HL-60 (cell line): ENCODE measurements at places on chromosomes 7 and 10.

GRCh38 chr10:125003901-125004467 is 62.1 kb downstream of the ZRANB1 start:
- DNase-seq: no peak

- no peak for DNase-seq
These were observed 134.8 kb downstream of the INHBA start for GRCh38 chr7:41568135-41568534.

DNA sequence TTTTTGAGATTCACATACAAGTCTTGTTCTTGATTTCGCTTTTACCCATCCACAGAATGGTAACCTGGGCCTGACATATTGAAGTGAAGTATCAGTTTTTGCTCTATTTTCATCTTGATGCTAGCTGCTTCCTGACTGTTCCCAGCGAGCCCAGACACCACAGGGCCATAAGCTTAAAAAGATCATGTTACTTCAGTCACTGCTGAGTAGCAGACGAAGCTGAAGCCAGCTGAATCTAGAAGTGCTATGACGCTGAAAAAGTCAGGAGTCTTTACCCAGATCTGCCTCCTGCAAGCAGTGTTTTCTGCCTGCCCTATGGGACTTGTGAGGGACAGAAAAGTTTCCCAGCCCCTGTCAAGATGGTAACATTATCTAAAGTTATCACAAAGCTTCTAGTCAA is 2.7 kb upstream of the PRXL2A start:
- DNase-seq: no peak

GRCh38 chr10:26436848-26437247 is 1.3 kb upstream of the APBB1IP start:
- DNase-seq: no peak

DNA sequence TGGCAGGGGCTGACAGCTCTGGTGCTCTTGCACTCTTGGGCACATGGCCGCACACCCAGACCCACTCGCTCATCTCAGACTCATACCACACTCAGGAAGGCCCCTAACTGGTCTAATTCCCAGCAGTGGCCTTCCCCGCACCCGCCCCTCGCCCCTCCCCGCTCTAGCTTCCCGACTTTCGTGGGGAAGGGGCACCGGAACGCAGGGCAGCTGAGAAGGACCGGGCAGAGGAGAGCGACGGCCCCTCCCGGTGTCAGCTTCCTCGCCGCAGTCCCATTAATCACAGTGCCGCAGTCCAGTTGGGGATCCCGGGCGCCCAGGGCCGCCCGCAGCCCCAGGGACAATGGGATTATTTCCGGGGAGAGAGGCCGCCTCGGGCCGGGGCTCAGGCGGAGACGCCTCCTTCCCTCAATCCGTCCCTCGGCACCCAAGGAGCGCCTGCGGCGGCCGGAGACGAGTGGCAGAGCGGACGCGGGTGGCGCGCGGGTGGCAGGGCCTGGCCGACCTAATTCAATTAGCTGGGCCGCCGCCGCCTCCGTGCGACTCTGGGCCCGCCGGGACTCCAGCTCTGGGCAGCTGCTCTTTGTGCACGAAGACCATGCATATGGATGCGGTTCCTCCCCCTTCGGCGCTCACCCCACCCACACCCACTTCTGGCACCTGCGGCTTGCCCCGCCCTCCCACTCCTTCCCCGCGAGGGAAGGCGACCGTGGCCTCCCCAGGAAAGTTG is 7.8 kb upstream of the TLX1 start:
- no peak for DNase-seq

DNA sequence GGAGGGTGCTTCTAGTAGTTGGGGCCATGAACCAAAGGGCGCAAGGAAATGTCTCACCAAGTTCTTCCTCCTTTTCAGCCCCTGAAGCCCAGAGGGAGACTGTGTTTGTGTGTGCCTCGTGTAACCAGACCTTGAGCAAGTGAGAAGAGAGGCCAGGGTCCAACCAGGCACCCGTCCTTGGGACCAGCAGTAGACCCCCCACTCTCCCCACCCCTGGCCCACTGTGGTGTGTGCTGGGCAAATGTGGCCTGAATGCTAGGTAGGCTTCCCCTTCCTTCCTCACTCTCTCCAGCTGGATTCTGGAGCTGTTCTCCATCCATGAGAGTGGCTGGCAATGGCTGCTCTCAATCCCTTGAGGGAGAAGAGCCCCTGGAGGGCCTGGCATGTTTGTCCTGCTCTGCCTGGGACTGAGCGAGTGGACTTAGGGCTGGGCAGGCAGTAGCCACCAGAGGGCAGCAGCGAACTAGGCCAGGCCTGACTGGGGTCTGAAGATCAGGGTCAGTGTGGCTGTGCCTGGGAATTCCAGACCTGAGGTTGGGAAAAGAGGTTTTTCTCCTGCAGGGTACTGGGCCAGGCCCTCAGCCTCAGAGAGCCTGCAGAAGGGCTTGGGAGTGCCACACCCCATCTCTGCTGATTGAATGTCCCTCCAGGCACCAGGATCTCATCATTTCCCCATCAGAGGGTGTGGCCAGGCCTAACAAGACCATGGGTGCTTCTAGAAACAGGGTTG is 12.5 kb downstream of the SFRP5 start:
- peak; percentile 34 for DNase-seq
